ENCODE measurements at places on chromosomes 3 and 15.

DNA sequence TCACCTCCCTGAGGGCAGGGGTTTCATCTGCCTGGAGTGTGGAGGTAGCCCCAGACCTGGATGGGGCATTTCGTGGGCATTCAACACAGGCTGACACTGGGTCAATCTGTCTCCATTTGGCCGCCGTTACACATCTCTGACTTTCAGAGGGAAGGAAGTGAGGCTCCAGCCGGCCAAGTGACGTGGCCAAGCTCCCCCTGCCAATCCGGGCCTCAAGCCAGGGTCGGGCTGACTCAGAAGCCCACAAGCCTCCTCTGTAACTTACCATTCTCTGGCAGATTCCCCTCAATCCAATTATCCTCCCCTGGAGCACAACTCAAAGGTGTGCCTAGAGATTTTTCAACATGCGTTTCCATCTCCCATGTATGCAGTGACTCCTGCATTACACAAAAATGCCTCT, 227.6 kb downstream of the KLF13 start:
- no peak for DNase-seq

- no peak for DNase-seq
Observed at GRCh38 chr15:36643551-36643950, 64.1 kb downstream of the CDIN1 start.

GRCh38 chr15:58882243-58882642, 51.2 kb downstream of the SLTM start:
- no peak for DNase-seq

GRCh38 chr15:69013726-69014406, 629 bp upstream of the NOX5 start:
- DNase-seq: no peak

DNA sequence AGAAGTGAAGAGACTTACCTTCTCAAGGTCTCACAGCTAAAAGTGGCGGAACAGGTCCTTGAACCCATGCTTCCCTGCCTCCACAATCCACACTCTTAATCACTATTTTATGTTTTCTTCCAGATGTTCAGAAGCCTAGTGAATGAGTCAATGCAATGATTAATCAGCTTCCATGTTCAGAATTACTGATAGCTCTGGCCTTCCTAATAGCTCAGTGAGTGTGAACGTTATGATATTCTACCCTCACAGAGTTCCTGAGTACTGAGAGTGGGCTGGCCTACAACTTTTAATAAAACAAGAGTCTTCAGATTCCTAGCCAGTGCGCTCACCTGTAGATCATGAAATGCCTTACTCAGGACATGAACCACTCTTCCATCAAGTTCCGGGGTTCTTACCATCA, 443.0 kb upstream of the ADAMTS9 start:
- no peak for DNase-seq

Measured in CD4-positive, alpha-beta T cell treated with Interleukin-1 beta for 1 hour (primary cell).